NAMALWA (cell line): ENCODE measurements at places on chromosomes 2 and 18.
A peak's percentile ranks its signal among the peaks of the same experiment; 100 is the strongest.

DNA sequence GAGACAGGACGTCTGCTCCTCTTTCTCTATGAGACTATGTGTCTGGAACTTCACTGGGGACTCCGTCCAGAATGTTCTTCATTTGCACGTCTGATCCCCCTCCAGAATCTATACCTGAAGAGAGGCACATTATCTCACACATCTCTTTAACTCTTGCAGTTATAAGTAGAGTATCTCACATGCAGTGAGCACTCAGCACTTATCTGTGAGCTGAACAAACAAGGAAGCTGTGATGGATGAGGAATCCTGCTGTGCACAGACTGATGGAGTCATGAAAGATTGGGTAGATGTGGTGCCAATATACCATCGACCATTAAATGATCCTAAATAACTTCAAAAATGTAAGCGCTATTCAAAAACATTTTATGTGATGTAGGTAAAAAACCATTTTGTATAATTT, 888.3 kb upstream of the CELF4 start:
- no peak for DNase-seq

GRCh38 chr2:3466966-3467365, 52.4 kb downstream of the ADI1 start:
- DNase-seq = no peak

- peak; percentile 83 for DNase-seq
These were observed 1.5 kb upstream of the RRM2 start for GRCh38 chr2:10120877-10121574.

- DNase-seq = peak; percentile 55
These were observed 47.8 kb upstream of the SLC4A10 start for GRCh38 chr2:161576421-161576820.

- DNase-seq = no peak
These were observed 105.3 kb downstream of the HDAC4 start for GRCh38 chr2:239295377-239296019.

DNA sequence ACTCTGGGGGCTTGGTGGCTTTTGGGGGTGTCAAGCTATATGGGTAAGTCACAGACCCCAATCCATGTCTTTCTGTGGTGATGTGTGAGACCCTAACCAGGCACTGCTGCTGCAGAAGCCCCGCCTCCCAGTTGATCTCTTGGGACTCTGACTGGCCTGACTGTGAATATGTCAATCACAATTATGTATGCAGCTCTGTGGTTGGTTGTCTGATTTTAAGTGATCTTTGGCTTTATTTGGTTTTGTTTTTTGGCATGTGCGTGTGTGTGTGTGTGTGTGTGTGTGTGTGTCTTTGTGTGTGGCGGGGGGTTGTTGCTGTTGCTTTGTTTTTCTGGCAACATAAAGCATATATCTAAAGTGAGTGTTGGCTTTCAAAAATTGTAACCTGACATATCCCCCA, 78.5 kb upstream of the GLS start:
- DNase-seq = peak; percentile 11

- DNase-seq = no peak
These were observed 475.7 kb upstream of the PKDCC start for GRCh38 chr2:41572154-41572553.

DNA sequence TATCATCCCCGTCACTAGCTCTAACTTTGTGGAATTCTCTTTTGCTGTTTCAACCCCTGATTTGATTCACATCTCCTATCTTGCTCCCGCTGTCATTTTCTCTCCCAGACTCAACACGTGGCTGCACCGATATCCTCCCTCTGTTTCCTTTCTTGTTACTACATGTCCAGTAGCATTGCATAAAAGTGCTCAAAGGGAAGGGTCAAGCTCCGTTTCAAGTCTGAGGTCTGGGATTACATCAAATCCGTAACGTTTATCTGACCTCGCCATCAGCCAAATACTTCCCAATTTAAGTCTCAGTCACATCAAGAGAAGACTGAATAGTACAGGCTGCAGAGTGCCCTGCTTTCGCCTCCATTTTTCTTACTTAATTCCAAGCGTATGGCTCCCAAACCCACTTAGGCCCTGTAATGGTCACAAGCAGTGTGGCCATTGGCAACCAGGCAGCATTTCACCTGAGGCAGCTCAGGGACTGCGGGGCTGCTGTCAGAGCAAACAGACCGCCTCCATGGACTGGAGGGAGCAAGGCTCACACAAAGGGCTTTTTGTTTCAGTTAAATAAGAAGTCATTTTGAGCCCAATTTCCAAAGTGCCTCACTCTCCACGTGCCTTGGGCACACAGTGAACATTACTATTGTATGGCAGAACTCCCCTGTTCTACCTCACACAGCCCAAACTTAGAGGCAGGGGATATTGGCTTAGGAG, 217.8 kb downstream of the BCL11A start:
- DNase-seq = no peak
